ENCODE measurements at places on chromosomes 4 and X.

DNA sequence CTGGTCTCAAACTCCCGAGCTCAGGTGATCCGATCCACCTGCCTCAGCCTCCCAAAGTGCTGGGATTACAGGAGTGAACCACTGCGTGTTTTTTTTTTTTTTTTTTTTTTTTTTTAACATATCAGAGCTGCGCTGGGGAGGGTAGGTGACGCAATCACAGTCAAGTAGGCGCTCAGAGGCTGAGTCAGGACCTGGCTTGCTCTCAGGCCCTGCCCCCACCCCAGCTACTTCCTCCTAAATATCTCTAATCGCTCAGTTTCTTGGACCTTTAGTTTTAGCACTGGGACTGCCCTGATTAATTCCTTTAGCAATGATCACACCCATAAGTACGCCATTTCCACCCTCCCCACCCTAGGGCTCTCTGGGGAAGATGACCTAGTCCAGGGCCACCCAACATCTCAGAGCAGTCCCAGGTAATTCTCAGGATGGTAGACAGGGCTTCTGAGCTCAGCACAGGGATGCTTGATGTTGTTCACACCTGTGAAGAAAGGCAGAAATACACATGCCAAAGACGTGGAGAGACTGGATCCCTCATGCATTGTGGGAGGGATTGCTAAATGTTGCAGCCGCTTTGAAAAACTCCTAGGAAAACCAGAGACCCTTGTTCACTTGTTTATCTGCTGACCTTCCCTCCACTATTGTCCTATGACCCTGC lies 50.2 kb downstream of the DDX3X start:
- DNase-seq = peak; percentile 33

- DNase-seq = peak; percentile 18
Observed at GRCh38 chr4:172042714-172043114, 229.5 kb downstream of the GALNTL6 start.

GRCh38 chr4:138981930-138982390 lies 33.6 kb upstream of the NOCT start:
- no peak for DNase-seq

GRCh38 chrX:2888309-2888708 lies 40.8 kb downstream of the ARSD start:
- no peak for DNase-seq

- peak; percentile 61 for DNase-seq
Observed at GRCh38 chrX:118459494-118459893, 36.1 kb upstream of the DOCK11 start.

DNA sequence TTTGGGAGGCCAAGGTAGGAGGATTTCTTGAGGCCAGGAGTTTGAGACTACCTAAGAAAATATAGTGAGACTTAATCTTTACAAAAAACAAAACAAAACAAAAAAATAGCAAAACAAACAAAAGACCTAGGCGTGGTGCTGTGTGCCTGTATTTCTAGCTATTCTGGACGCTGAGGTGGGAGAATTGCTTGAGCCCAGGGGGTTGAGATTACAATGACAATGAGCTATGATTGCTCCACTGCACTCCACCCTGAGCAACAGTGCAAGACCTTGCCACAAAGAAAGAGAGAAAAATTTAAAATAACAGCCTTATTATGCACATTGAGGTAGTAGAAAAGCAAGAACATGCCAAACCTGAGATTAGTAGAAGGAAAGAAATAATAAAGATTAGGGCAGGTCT lies 657.7 kb downstream of the PDHA2 start:
- DNase-seq = no peak

DNA sequence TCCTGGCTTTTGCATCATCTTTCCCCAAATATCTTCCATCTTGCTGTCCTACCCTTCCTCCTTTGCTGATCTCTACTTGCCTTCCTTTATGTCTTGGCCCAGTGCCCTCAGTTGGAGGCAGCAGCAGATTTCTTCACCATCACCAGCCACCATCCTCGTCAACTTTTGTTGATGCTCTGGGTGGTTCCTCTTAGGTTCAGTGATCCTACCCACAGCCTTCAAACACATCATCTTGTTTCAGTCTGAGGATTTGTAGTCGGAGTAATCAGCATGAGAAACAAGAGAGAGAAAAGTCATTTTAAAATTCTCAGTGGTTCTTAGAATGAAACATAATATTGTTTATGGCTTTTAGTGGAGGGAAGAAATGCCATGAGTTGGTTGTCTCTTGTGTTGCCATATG lies 65.8 kb downstream of the FTHL17 start:
- no peak for DNase-seq

- no peak for DNase-seq
Observed at GRCh38 chrX:149161435-149162088, 343.5 kb downstream of the IDS start.

DNA sequence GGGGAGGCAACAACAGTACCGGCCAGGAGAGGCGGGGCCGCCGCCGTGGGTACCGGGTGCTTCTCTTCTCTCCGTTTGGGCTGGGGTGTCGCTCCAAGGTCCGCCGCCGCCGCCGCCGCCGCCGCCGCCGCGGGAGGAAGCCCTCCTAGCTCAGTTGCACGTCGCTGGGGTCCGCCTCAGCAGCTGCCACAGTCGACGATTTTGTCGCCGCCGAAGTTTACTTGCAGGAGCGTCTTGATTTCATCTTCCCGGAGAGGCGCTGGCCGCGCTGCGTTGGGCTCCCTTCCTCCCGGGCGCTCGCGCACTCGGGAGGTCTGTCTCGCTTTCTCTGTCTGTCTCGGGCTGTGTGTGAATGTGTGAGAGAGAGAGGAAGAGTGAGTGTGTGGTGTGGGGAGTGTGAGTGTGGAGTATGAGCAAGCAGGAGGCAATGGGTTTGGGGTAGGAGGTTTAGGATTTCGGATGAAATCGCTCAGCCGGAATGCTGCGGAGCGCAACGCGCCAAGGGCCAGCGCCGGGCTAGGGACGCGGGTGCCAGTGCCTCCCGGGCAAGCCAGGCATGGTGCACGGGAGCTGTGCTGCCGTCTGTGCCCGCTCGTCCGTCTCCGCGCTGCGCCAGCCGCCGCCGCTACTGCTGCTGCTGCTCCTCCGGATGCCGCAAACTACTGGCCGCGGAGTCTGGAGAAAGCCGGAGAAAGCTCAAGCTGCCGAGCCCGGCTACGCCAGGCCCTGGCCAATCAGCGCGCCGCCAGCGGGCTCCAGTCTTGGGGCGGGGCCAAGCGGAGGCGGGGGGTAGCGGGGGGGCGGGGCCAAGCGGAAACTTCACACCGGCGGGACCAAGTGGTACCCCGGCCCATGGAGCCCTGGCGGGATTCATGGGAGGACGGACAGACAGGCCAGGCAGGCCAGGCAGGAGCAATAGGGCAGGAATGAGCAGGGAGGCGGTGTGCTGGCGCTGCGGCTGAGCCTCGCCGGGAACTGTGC lies at the start of gene PCDH19:
Gene PCDH19 (minus strand): TSS at position 664 of the 981 bp plus-strand sequence. CDS start 1,676 bp downstream, outside the sequence.
- DNase-seq = no peak
